ENCODE measurements at places on chromosomes 5 and 9.

DNA sequence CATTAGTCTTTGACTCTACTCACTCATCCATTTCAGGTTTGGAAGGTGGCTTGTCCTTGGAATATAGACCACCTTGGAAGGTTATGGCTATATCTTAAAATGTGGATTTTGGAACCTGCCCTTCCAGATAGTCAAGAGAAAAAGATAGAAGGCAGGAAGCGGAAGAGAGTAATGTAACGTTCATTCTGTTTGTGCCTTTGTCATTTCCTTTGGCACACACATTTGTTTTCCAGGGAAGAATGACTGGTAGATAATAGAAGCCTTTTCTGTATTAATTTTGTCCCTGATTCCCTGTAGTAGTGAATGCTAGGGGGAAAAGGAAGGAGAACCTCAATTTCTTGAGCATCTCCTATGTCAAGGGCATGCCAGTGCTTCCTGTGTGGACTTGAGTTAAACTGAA is 54.7 kb downstream of the PPIC start:
- DNase-seq: no peak

- no peak for DNase-seq
Measured at GRCh38 chr5:52331725-52332124, 456.0 kb upstream of the ITGA1 start.

- no peak for DNase-seq
Measured at GRCh38 chr5:61697809-61698558, 365.9 kb downstream of the ZSWIM6 start.

DNA sequence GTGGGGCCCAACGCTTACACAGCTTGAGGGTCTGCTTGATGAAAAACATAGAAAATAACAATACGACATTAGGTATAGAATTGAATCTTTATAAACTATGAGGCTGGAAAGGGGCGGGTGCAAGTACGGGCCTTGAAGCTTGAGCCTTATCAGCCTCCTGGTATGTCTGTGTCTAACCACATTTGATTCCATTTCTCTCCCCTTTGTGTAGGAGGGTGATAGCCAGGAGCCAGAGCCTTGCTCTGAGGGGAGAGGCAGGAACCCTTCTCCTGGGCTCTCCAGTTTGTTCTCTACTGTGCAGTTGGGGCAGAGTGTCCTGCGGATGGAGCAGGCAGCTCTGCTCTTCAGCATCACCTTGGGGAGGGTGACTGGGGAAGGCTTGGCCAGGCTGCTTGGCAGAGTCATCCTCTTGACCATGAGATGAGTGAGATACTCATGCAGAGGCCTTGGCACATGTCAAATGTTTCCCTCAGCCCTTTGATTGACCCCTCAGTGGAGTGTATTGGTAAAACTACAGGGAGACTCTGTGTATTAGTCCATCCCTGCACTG is 153.5 kb downstream of the SEMA6A start:
- DNase-seq: no peak

DNA sequence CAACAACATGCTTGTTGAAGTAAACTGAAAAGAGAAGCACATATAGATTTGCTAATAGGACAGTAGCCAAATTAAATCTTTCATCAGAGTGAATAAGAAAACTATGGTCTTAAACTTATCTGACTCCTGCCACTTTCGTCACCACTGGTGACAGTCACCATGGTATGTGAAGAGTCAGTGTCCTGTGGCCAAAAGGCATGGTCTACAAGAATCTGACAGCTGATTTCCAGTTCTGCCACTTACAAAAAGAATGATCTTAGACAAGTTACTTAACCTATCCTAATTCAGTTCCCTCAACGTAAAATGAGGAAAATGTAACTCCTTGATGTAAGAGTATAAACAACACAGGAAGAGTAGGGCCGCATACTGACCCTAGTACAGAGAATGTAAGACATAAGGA is 102.0 kb downstream of the LPAR1 start:
- DNase-seq: no peak

GRCh38 chr9:97761879-97762278 is 64.7 kb upstream of the XPA start:
- no peak for DNase-seq

Data from posterior vena cava (tissue), 2 donors.